GM13976 (cell line): ENCODE measurements at places on chromosomes 5 and 9.

DNA sequence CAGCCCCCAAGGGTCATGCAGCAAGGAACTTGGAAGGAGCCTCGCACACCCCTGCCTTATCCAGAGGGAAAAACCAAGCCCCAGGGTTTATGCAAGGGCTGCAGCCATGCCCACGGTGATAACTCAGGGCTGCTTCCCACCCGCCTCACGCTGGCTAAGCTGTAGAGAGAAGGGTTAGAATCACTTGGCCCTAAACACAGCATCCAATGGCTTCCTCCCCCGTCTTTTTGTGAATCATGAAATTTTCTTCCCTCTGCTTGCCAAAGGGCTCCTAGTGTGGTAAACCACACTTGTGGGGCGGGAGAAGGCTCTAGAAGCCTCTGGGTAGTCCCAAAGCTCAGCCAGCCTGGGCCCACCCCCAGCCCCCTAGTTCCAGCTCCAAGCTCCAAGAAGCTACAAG, 55.9 kb upstream of the ORM1 start:
- DNase-seq = no peak

DNA sequence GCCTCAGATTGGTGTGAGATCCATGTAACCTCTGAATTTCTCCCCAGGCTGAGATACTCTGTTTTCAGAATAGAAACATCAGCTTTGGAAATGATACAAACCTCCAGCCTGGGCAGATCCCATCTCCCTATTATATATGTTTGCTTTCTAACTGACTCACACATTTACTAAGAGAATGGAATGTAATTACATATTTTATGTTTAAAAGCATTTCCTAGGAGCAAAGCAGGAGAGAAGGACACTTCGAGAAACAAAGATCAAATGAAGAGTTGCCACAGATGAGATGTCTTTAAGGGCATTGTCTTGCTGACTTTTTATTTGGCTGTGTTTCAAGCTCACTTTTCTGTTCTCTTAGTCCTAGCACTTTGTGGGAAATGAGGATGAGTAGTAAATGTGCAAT, 96.3 kb downstream of the CDH18 start:
- no peak for DNase-seq

DNA sequence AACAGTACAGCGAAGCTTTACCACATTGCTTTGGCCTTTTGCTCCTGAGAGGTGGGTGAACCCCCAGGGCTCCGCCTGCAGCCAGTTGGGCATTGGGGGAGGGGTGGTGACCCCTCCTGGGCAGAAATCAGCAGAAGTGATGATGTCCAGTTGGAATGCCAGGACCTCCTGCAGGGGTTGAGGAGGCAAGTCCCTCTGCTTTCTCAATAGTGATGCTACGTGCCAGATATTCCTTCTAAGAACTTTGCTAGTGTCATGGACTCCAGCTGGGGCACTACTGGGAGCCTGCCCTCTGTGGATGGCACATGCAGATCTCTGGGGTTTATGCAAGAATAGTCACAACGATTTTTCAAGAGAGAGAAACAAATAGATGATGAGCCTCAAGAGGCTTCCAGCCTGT, 95.6 kb downstream of the NDFIP1 start:
- no peak for DNase-seq

DNA sequence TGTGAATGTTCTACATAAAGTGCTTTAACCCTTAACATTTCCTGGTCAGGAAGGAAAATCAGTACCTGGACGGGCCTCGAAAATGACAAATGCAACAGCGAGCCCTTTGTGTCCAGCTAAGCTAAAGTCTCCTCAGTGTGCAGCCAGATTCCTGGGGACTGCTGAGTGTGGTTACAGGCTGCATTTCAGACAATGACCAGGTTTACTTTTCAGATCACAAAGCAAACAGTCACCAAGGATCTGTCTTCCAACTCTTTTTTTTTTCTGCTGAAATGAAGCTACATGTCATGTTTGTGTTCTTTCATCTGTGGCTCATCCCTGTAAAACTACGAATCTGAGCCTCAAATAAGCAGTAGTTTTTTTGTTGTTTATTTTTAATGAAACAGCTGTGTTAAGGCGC, 20.8 kb downstream of the SLC46A2 start:
- DNase-seq = no peak

GRCh38 chr9:5920860-5921328, 30.2 kb downstream of the MLANA start:
- peak; percentile 39 for DNase-seq
